ENCODE measurements at places on chromosomes 1 and 21.

- peak; percentile 96 for DNase-seq
Measured at GRCh38 chr1:218476385-218476784, 131.2 kb downstream of the TGFB2 start.

- no peak for DNase-seq
Measured at GRCh38 chr1:30527511-30528140, 195.8 kb downstream of the MATN1 start.

GRCh38 chr1:109639063-109639840 is 16.6 kb upstream of the GSTM4 start:
- no peak for DNase-seq

DNA sequence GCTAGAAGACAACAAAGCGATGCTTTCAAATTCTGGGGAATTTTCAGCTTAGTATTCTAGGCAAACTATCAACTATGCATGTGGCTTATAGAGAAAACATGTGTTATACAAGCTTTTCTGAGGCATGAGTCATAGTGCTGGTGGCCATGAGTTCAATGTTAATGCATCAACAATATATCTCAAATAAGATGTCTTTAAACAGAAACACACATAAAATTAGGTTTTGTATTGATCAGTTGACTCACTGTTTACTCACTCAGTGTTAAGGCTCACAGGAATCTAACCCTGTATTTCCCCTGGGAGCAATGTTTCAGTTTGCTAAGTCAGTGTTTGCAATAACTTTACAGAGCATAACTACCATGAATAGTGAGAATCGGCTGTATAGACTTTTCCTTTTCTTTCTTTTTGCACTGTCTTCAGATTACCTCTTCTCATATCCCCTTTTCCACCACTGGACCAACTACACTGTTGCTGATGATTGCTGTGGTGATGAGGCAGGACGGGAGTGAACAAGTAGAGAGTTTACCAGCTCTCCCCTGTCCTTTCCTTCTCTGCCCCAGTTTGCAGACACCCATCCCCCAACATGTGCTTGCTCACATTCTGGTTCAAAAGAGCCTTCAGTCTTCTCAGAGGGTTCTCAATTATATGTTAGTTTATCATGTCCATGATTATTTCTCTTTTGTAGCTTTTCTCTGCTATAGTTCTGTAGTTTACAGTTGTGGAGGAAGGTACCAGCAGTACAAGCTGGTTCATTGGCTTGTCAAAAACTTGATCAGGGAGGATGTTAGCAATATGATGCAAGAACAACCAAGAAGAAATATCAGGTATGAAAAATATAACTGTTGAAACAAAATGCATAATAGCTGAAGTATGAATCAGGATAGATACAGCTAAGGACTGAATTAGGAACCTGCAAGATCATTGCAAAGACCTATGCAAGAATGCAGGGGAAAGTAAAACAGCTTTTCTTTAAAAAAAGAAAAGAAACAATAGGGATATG is 23.9 kb downstream of the CD2 start:
- DNase-seq, result peak; percentile 83

- DNase-seq, result no peak
Measured at GRCh38 chr1:85326336-85326735, 49.9 kb upstream of the BCL10 start.

GRCh38 chr21:34313116-34313515 is 50.7 kb upstream of the KCNE2 start:
- DNase-seq, result peak; percentile 28

GRCh38 chr1:186653312-186653711 is 26.9 kb downstream of the PTGS2 start:
- DNase-seq, result no peak

- no peak for DNase-seq
Measured at GRCh38 chr1:11342621-11343032, 69.6 kb downstream of the UBIAD1 start.

- DNase-seq, result no peak
Measured at GRCh38 chr1:55067022-55067778, 27.9 kb downstream of the PCSK9 start.

DNA sequence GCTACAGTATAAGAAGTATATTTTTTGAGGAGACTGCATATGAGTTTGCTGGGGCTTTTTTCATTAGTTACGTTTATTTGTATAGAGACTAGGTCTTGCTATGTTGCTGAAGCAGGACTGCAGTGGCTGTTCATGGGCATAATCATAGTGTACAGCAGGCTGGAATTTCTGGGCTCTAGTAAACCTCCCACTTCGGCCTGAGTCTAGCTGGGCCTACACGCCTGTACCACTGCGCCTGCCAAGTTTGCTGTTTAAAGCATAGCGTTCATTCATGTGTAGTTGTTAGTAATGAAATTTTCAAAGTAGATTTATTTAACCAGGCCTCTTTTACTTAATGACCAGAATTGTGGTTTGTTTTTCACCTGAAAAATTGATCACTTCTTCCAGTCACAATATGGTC is 33.8 kb downstream of the HS2ST1 start:
- peak; percentile 44 for DNase-seq

- no peak for DNase-seq
Measured at GRCh38 chr1:117215733-117216462, 5.2 kb upstream of the VTCN1 start.

Measured in fibroblast of lung (primary cell).